ENCODE measurements at places on chromosomes 4 and X.
A peak's percentile ranks its signal among the peaks of the same experiment; 100 is the strongest.

- DNase-seq: peak; percentile 40
These were observed 209.3 kb downstream of the GPC3 start for GRCh38 chrX:133776072-133776471.

- no peak for DNase-seq
These were observed 60.4 kb downstream of the CCNI start for GRCh38 chr4:77015390-77015789.

GRCh38 chr4:159273141-159273438 lies 170.2 kb downstream of the RAPGEF2 start:
- no peak for DNase-seq

- no peak for DNase-seq
These were observed 10.3 kb downstream of the MAOA start for GRCh38 chrX:43666311-43666912.

DNA sequence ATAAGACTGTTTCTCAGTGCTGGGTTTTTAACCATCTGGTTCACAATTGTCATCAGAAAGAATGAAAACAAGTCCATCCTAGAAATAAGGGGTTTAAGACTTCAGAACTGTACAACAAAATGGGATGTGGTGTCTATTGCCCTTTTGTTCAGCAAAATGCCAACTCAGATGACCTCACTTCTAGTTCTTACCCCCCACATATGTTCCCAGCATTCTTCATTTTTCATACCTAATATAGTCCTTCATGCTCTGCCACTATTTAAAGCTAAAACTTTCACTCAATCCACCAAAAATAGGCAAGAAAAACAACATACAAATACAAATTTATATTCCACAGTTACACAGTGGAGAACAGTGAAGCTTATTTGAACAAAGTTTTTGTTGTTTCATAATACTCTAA lies 111.4 kb downstream of the SORBS2 start:
- DNase-seq: no peak

DNA sequence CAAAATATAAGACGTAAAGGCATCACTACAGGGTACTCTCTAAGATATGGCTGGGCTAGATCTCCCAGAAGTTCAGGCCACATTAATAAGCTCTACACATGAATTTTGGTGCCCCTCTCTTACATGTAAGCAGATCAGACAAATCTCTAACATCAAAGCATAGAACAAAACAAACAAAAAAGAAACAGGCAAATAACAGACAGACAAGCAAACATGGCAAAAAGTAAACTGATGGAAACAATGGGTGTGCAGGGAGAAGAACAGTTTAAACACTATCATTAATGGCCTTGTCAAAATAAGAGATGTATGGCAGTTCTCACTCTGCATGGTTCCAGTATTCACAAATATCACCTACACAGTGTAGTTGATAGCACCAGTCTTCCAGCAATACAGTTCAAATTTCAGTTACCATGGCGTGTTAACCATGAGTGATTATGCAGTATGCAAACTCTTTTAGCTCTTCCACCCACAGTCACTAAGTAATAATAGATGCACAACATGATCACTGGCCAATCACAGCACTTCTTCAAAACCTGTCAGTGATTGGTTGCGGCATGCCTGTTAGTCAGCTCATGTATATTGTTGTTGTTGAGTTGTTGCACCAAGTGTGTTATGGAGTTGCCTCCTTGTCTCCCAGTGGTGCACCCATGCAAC lies 110.7 kb upstream of the TLR3 start:
- DNase-seq: no peak

DNA sequence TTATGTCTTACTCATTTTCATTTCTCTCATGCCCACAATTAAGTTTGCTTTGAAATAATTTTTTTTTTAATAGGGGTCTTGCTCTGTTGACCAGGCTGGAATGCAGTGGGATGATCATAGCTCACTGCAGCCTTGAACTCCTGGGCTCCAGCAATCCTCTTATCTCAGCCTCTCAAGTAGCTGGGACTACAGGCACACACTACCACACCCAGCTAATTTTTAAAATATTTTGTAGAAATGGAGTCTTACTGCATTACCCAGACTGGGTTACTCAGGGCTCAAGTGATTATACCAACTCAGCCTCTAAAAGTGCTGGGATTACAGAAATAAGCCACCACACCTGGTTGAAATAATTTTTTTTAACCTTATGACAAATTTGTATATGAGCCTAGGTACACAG lies 19.2 kb upstream of the MAB21L2 start:
- peak; percentile 1 for DNase-seq

- no peak for DNase-seq
These were observed 25.1 kb downstream of the EPHA5 start for GRCh38 chr4:65645185-65645584.

DNA sequence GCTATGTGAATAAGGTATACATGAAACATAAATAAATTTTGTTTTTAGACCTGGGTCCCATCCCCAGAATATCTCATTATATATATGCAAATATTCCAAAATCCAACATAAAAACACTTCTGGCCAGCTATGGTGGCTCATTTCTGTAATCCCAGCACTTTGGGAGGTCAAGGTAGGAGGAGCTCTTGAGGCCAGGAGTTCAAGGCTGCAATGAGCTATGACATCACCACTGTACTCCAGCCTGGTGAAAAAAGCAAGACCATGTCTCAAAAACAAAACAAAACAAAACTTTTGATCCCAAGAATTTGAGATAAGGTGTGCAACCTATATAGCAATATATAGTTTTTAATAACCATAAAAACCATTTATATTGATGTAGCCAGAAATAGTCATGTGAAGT lies 5.4 kb upstream of the ADGRA3 start:
- DNase-seq: no peak

- no peak for DNase-seq
These were observed 23.6 kb downstream of the CFAP99 start for GRCh38 chr4:2442175-2442993.

- DNase-seq: no peak
These were observed 5.3 kb upstream of the PYURF start for GRCh38 chr4:88528861-88529260.

DNA sequence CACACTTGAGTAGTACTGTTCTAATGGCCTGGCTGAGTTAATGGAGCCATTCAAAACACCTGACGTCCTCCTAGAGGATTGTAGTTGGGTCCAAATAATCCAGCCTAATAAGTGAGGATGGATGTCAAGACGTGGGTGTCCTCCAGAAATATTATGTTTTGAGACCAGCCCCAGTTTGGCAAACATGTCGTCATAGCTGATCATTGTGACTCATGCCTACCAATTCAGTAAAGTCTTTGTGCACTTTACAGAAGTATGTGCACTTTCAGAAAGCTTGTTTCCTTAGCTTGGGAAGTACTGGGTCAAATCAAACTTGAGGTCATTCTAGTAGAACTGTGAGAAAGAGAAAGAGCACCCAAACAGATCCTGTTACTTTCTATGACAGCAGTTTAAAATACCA lies 37.6 kb upstream of the GLRA2 start:
- DNase-seq: no peak
